Activated T-helper 1 cell treated with Interleukin-2 at 50 U/mL for 16 hours (primary cell): ENCODE measurements at places on chromosomes 12 and 14.

GRCh38 chr12:47164724-47165439 lies 85.1 kb upstream of the AMIGO2 start:
- DNase-seq = no peak

DNA sequence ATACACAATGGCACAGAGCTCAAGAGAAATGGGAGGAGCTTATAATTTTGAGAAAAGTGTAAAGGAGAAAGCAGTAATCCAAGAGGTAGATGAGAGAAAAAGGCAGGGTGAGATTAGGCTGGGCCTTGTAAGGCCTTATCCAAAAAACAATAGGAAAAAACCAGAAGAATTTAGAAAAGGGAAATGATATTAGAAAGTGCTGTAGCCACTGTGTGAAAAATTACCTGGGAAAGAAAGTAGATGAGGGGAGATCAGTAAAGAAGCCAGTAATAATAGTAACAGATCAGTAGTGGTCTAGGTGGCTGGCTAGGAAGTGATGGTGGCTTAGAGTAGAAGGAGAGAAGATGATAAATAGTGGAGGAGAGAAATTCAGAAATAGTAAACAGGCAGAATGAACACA lies 66.3 kb upstream of the CFL2 start:
- DNase-seq = no peak

DNA sequence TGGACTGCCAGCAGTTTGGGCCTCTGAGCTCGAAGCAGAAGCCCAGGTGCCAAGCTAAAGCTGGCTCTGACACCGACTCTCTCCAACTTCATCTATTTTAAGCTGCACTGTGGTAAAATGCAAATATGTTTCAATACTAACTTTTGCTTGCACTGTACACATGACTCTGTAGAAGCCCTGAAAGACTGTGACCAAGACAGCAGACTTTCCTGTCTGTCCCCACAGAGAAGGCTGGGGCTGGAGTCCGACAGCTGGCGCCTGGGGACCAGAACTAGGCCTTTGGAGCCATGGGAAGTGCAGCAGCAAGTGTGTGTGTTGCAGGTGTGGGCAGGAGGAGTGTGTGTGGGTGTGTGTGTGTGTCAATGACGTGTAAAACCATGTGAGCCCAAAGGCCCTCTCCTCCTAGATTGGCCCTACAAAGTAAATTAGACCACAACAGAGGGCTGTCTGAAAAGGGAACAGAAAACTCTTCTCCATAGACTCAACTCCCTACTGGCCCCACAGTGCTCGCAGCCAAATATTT lies 16.4 kb upstream of the RAB35 start:
- DNase-seq = no peak

GRCh38 chr14:89185919-89186855 lies 230.8 kb downstream of the FOXN3 start:
- DNase-seq = no peak

- DNase-seq = no peak
Measured at GRCh38 chr14:43169722-43170121, 1337.4 kb downstream of the FSCB start.

GRCh38 chr12:7806863-7807487 lies 17.8 kb downstream of the NANOG start:
- DNase-seq = peak; percentile 15

DNA sequence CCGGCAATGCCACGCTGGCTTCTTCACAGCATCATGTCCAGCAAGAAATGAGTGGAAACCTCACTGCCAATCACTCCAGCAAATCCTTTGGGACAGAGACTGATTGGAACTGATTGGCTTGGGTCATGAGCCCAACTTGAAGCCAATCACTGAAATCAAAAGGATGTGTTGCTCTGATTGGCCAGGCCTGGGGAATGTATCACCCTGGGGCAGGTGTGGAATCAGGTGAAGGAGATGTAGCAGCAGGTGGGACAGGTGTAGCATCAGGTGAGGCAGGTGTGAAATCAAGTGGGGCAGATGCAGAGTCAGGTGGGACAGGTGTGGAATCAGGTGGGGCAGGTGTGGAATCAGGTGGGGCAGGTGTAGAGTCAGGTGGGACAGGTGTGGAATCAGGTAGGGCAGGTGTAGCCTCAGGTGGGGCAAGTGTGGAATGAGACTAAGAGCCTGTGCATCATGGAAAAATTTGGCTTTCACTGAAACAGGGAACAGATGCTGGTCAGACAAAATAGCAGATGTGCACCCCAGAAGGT lies 206.4 kb downstream of the SLC15A4 start:
- no peak for DNase-seq
